ENCODE measurements at places on chromosomes 7 and 10.
A peak's percentile ranks its signal among the peaks of the same experiment; 100 is the strongest.

DNA sequence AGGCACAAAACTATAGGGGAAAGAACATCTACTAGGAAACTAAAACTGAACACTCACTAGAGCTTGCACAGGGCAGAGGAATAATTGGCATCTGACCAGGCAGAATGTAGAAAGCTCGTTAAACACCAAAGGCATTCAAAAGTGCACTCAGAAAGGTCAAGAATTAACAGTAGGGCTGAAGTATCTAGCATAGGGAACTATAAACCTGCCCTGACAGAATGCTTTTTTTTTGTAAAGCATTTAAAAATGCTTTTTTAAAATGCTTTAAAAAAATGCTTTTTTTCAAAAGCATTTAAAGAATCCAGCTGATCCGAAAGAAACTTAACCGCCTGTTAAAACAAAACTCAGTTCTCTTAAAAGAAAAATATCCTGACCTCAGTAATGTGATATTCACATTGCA is 74.6 kb upstream of the EGFR start:
- DNase-seq = no peak

DNA sequence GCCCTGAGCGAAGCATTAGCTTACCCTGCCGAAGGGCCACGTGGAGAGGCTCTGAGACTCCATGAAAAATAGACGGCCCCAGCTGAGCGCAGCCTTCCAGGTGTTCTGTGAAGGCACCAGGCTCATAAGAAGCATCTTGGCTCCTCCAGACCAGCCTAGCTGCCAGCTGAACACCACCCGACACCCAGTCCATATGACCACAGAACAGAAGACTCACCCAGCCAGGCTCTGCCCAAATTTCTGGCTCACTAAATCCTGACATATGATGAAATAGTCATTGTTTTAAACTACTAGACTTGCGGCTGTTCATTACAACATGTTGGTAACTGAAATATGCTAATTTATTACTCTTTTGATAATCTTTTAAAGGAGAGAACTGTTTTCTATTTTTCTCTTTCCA is 99.5 kb upstream of the ABI1 start:
- no peak for DNase-seq

- no peak for DNase-seq
Observed at GRCh38 chr7:7693881-7694280, 24.5 kb downstream of the RPA3 start.

DNA sequence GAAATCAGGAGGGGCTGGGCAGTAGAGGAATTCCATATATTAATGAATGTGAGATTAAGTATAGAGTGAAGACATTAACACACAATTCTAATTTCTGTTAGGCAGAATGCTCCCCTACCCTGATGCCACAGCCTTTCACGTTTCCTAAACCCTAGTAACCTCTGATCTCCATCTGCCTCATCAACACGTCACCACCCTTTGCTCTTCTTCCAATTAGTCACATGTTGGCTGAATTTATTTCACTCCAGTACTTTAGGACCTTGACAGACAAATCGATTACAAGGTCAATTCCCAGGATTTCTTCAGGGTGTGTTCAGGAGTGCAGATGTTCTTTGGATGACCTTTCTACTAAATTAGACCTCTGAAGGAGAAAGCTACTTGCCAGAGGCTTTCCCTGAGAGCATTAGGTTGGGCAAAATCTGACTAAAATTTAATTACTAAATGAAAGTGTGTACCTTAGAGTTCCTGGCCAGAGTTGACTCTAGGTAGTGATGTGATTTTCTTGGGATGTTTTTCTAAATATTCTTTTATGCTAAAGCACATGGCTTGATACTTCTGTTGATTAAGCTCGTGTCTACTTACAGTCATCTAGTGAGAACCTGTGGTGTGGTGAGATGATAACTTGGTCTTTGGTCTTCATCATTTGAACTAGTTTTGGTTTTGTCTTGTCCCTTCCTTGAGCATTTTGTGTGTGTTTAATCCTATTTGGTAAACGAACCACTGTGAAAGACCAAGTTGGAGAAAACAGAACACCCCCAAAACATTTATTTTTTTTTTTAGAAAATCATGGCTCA is 12.7 kb downstream of the AGR2 start:
- DNase-seq = no peak

DNA sequence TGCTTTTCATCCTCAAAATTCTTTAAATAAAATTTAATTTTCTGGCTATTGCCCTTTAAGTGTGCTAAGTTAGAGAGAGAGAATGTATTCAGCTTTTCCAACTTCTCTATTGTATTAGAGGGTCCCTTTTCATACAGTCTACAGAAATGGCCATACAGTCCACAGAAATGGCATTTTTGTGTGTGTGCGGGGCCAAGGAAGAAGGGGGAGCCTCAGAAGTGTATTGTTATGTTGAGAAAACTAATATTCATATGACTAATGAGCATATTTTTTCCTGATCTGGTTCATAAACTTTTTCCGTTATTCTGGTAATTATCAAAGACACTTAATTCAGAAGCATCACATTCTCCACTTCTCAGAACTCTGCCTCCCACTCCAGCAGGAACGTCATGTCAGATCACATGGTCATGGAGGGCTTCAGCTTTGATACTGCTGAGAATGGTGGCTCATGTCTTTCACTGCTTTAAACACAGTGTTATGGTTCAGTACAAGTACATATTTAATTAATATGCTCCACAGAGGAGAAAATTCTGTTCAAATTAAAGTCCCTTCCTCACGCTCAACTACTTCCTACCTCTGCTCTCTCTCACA is 37.1 kb downstream of the ELMO1 start:
- DNase-seq = no peak

- DNase-seq = no peak
Observed at GRCh38 chr7:44769776-44770294, 21.2 kb downstream of the ZMIZ2 start.

GRCh38 chr7:134694299-134694698 is 47.6 kb downstream of the BPGM start:
- DNase-seq = no peak

DNA sequence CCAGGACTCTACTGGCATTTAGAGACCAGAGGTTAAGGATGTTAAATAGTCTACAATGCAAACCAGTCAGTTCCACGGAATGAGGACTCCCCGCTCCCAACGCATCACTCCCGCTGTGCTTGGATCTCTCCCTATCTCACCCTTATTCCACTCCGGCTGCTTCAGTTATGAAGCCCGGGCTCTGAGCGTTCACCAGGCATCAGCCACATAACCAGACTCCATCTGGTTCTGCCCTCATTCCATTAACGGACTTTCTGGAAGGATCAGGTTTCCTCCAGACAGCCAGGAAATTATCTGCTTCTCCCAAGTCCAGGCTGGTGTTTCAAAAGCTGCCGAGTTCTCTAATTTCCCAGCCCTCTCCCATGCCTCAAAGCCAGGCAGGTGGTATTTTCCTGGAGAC is 499.3 kb downstream of the GLRX3 start:
- no peak for DNase-seq

DNA sequence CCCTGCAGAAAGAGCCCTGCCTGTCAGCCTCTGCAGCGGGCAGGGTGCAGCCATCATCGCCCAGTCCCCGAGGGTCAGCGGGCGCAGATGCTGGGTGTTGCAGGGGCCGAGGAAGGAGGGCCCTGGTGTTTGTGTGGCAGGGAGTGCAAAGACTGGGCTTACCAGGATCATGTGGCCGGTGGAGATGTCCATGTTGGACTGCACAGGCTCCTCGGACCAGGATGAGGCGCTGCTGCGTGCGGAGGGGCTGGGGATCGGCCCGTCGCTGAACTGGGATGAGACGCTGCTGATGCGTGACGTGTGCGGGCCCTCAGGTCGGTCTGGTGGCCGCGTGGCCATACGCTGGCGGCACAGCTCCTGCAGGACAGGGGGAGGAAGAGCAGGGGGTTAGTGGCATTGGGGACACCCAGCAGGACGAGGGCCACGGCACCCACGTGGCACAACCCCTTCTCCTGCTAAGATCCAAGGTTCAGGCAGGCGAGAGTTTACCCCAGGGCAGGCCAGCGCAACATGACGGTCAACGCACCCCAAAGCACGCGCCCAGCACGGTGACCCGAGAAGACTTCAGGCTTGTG is 319.5 kb downstream of the DNAJB6 start:
- no peak for DNase-seq

DNA sequence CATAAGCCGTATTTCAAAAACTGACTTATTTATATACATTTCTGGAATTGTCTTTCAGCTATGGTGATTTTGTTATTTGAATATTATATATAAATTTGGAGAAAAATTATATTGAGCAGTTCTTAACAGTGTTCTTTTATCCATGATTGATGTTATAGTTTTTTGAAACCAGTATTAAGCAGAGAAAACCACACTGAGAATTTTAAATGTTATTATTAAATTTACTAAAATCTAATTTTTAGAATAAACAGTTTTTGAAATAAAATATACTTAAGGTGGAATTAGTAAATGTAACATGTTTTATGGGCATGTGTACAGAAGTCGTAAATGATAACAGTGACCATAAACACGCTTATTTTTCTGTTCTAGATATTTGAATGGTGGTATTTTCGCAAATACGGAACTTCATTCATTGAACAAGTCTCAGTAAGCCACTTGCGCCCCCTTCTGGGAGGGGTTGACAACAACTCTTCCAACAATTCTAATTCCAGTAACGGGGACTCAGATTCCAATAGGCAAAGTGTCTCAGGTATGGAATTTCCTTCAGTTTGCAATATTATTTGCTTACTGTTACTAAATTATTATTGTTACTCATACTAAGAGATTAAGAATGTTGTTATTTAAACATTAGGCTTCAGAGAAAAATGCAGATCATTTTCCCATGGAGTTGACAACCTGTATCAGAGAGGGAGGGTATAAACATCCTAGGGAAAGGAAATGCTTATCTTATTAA is 166.1 kb downstream of the ST7 start:
- peak; percentile 16 for DNase-seq

DNA sequence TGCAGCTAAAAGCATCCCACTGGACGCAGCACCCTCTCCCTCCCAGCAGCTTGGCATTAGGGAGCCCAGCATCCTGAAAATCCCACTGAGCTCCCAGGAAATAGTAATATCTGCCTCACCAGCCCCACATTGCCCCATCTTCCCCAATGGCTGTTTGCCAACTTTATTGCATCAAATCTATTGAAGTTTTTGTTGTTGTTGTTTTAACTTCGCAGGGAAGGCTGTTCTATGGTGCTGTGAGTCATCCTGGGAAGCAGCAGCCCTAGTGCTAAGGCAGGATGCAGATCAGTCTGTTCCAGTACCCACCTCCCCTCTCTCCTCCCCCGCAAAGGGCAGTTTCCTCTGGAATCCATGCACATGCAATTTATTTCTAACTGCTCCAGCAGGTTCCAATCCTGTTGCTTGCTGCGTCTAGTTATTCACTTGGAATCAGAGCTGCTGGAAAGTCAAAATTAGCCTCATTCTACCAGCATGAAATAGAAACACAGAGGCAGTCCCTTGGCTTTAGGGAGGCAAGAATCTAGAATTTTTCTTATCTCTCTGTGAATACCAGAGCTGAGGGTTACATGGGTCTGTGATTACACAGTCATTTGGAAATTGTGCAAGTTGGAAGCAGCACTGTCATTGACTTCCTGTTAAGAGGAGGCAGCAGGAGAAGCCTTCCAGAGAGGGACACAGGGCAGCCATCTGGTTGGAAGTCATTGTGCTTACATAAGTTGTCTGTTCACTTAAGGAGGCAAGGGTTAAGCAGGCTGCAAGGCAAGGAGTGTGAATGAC is 115.9 kb upstream of the CACUL1 start:
- DNase-seq = peak; percentile 19

All from occipital lobe (tissue), 3 donors.